Natural killer cell treated with Interleukin-12 subunit alpha and Interleukin-12 subunit beta and Interleukin-15 and Interleukin-18, amount 100 ng/mL, for 72 hours (primary cell): ENCODE measurements at places on chromosomes 7 and 10. TPM values are rescaled to one million over a fixed set of nuclear protein-coding genes. Genes with fewer than 3 reads are reported as not detected.

Gene HKDC1
- not detected for total RNA-seq

Gene SPDYE9
- not detected for total RNA-seq

Gene KLF14
- not detected for total RNA-seq

Gene NUTM2E
- total RNA-seq, result not detected

Gene ERVW-1
- not detected for total RNA-seq

DNA sequence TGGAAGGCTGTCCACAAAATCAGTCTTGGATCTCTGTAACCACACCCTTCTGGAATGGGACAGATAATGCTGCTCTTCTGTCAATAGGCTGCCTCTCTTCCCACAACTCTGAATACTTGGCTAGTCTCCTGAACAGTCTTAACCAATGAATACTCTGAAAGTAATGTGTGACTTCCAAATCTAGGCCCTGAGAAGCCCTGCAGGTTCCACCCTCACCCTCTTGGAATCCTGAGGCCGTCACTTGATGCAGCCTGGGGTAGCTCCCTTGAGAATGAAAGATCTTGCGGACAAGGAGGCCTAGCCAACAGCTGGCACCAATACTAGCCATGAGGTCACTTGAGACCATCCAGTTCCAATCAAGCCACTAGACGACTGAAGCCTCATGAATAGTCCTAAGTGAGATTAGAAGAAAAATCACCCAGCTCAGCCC is 109.2 kb downstream of the ARHGAP12 start:
- no peak for DNase-seq
- no peaks in the 10 kb centered on the region for H3K27me3 ChIP-seq
- no peaks in the 10 kb centered on the region for H3K36me3 ChIP-seq
- H3K27ac ChIP-seq, result no peak overlapping the region
- H3K4me1 ChIP-seq, result no peaks in the 10 kb centered on the region

DNA sequence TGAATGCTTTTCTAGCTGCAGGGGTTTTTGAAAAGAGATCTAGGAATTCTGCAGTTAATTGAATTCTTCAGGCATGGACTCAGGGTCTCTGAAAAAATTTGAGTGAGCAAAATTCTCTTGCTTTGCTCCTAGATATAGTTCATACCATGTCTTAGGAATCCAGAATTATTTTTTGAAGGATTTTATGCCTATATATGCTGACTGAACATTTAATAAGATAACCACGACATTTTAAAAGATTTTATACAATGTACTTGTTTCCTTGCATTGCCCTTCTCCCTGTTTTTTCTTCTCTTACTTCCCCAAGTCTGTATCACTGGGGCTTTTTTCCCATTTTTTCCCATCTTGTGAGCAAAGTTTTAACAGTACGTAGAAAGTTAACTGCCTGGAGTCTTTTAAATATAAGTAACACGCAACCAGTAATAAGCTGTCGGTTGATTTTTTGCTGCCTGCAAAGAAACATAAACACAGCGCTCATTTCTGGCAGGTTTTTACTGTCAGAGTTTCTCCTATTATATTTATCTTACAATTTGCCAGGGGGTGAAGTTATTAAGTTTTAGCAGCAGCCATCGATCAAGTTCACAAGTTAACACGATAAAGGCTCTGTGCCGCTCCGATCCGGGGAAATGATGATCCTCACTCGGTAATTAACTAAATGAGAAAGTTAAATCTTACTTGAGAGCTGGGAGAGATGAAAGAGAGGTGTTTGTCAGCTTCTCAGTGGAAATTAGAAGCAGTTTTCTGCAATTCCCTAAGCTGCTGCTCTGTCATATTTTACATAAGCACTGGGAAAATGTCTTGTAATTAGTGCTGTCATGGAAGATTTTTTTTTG is 81.0 kb downstream of the POLL start:
- no peaks in the 10 kb centered on the region for H3K36me3 ChIP-seq
- H3K4me1 ChIP-seq, result peaks cover 8% of the 10 kb centered on the region
- no peaks in the 10 kb centered on the region for H3K27me3 ChIP-seq
- DNase-seq, result no peak
- H3K4me3 ChIP-seq, result no peak overlapping the region

DNA sequence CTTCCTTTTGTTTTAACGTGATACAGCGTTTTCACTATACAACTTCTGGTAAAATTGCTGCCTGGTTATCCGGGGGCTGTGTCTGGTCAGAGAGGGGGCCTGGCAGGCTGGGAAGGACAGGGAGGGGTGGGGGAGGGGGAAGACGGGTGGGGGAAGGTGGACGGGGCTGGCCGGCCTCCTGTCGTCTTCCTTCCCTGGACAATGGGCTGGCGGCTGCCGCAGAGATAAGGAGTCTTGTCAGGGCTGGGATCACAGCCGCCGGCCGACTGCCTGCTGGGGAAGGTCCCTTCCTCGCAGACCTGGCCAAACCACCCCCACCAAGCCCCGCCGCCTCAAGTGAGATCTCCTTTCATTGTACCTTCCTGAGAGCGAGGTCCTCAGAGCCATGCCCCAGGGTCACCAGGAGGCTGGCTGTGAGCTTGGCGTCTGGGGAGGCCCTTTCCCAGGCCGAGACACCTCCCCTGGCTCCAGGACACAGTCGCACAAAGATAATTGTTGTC is 151.2 kb upstream of the TNRC18 start:
- H3K36me3 ChIP-seq, result no peaks in the 10 kb centered on the region
- H3K4me3 ChIP-seq, result no peak overlapping the region
- H3K27me3 ChIP-seq, result peaks cover 12% of the 10 kb centered on the region
- no peak for DNase-seq

GRCh38 chr7:132279718-132280117 is 296.6 kb downstream of the PLXNA4 start:
- no peaks in the 10 kb centered on the region for H3K36me3 ChIP-seq
- H3K4me1 ChIP-seq, result no peaks in the 10 kb centered on the region
- H3K27me3 ChIP-seq, result peaks cover 38% of the 10 kb centered on the region
- DNase-seq, result no peak
